ENCODE measurements at places on chromosomes 2 and 18. TPM values are rescaled to one million over a fixed set of nuclear protein-coding genes. Genes with fewer than 3 reads are reported as not detected.

DNA sequence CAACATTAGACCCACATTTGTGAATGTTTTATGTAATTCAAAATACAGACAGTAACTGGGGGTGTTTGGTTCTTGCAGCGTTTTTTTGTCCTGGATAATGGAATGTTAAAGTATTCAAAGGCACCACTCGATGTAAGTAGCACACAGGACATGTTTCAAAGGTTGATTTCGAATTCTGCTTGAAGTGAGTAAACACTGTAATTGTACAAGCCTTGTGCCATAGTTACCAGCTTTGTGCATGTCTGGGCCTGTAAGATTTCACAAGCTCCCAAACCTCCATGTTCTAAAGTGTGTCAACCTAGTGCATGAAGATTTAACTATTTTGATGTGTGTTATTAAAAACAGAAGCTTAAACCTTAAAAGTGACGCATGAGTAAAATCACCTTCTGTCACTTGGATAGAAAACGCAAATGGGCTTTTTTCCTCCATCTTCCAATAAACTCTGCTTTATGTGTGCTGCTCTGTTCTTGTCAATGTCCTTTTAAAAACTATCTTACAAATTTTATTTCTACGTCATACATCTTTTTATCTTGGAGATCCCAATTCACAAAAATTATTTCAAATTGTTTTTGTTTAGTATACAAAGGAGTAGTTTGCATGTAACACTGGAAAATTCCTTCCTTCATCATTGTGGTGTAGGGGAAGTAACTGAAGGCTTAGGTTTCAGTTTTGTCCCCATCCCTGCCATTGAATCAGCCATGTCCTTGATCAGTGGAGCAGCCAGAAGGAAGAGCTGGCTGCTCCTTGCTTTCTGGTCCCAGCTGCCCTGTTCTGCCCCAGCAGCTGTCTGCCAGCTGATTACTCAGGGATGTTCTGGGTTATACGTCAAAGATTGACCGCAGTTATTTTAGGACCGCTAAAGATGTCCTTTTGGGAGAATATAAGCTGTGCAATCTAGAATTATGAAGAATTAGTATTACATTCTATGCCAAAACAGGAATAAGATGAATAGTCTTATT is 119.2 kb downstream of the PRKRA start:
- no peak for DNase-seq

The BCL2L11 gene
- 22.5 TPM for total RNA-seq

DNA sequence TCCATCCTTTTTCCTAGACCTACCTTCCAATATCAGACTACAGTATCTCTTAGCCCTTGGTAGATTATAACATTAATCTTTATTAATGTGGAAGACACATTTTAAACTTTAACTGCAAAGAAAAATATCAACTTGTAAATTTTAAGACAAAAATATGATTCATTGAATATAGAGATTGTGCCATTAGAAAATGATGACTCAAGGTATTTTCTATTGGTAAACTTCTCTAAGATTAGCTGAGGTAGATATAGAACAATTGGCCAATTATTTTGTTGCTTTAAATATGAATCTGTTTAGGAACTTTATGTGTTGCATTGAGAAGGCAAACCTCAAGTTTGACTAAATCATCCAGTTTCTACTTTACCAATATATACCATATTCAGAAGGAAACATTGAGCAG is 604.7 kb downstream of the CBLN2 start:
- DNase-seq = no peak

The MARCO gene
- total RNA-seq = not detected

The MGAT4A gene
- total RNA-seq = 5.6 TPM

The SLC40A1 gene
- not detected for total RNA-seq

The SCYGR4 gene
- not detected for total RNA-seq

DNA sequence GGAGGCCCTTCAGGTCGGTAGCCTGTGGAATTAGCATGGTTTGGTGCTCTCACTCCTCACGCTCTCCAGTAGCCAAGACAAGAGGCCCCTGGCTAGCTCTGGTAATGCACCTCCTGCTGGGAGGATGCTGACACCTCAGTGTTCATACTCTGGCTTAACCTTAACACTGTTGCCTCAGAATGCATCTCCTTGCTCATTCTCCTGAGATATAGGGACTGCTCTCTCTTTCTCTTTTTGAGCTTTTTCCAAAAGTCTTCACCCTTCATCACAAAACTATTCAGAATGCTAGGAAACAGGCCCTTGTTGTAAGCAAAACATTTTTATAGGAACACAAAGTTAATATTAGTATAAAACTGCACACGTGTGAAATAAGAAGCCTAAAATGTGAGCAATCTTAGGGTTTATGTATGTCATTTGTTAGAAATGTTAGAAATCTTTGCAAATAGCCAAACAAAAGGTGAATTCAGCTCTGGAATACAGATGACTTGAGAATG is 17.3 kb upstream of the IMPA2 start:
- DNase-seq = peak; percentile 33

DNA sequence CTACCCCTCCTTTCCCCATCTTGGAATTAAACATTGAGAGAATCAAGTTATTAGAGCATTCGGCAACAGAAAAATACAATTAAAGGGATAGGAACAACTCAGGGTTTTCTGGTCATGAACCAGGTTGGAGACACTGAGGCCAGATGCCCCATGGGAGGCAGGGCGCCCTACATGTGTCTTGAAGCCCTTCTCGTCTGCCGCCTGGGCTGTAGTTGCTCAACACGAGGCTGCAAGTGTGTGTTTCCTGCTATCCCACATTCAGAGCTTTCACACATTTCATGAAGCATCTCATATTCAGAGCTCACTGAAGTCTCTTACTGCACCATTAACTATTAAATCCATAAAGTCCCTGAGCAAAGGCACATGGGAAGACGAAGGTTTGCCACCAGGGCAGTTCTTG is 28.8 kb downstream of the TTC39C start:
- DNase-seq = no peak

GRCh38 chr2:47054868-47055267 is 100.2 kb downstream of the STPG4 start:
- no peak for DNase-seq

The PROKR1 gene
- 5.2 TPM for total RNA-seq

DNA sequence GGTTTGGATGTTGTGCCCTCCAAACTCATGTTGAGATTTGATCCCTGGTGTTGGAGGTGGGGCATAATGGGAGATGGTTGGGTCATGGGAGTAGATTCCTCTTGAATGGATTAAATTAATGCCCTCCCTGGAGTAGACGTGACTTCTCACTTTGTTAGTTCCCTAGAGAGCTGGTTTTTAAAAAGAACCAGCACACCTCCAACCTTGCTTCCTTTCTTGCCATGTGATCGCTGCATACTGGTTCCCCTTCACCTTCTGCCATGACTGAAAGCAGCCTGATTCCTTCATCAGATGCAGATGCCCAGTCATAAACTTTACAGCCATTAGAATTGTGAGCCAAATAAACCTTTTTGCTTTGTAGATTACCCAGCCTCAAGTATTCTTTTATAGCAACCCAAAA is 21.7 kb downstream of the MTA3 start:
- DNase-seq = no peak

The FAM161A gene
- 16.2 TPM for total RNA-seq

GRCh38 chr2:134466141-134466540 is 212.3 kb downstream of the MGAT5 start:
- DNase-seq = peak; percentile 75

- no peak for DNase-seq
Observed at GRCh38 chr2:221097568-221097915, 474.6 kb downstream of the EPHA4 start.

DNA sequence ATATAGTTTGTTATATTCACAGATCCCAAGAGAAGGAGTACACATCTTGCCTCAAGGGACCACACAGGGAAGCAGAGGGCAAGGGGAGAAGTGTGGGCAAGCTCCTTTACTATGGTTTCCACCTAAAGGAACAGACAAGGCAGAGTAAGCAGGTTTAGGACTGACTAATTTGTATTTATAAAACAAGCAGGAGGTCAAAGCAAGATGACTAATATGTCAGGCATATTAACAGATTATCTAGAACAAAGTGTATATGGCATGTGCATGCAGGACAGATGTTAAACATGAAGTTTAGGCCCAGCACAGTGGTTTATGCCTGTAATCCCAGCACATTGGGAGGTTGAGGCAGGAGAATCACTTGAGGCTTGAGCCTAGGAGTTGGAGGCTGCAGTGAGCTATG is 3.7 kb upstream of the LRP2 start:
- no peak for DNase-seq

GRCh38 chr2:27121906-27122305 is 1.7 kb upstream of the ABHD1 start:
- DNase-seq = no peak

The UGT1A10 gene
- 0.23 TPM for total RNA-seq

DNA sequence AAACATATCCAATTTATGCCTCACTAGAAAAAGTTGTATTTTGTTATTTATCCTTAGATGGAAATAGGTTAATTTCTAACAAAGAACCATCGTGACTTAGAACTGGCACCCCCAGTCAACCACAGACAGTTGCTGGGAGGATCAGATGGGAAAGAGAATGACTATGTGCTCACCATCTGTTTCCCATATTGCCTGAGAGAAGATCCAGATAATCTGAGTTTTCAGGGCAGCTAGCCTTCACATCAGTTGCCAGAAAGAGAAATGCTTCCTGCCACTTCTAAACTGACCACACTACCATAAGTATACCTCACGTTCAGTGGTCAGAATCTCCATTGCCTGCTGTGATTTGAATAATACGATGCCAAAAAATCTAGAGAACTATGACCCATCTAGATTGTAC is 28.4 kb upstream of the NEB start:
- no peak for DNase-seq

The GCG gene
- total RNA-seq = not detected

DNA sequence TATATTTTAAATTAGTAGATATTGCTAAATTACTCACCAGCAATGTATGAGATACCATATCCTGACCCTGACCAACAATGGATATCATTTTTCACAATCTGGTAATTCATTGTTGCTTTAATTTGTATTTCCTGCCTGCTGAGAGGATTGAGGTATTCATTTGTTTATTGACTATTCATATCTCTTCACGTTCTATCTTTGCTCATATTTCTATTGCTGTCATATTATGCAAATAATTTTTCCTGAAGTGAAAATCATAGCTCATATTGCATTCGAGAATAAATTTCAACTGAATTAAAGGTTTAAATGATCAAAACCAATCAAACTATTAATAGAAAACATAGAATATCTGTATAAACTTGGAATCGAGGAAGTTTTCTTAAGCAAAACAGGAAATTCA is 31.0 kb downstream of the INO80D start:
- no peak for DNase-seq

- no peak for DNase-seq
Observed at GRCh38 chr18:68387246-68387645, 327.7 kb downstream of the TMX3 start.

DNA sequence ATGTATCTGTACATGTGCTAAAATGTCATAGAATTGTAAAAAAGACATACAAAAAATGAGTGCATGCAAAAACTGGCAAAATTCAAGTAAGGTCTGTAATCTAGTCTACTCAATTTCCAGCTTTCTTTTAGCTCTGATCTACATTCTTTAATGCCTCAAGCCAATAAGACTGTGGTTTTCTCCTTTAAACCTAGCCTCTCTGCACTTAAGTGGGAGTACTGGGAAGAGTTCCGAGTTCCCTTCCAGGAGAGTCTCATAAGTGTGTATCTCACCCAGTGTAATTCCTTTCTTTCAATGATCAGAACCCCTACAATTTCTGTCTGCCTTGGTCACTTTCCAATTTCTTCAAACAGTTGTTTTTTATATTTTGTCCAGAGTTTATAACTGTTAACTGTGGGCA is 150.1 kb downstream of the PTRHD1 start:
- no peak for DNase-seq

The NR4A2 gene
- 0.85 TPM for total RNA-seq

GRCh38 chr2:223797037-223797436 is 40.3 kb downstream of the AP1S3 start:
- no peak for DNase-seq

GRCh38 chr2:216541505-216541904 is 42.9 kb downstream of the RPL37A start:
- no peak for DNase-seq

- peak; percentile 71 for DNase-seq
Observed at GRCh38 chr18:45783097-45784075, 42.1 kb upstream of the SIGLEC15 start.

- DNase-seq = no peak
Observed at GRCh38 chr2:200373973-200374416, 67.5 kb downstream of the SPATS2L start.

DNA sequence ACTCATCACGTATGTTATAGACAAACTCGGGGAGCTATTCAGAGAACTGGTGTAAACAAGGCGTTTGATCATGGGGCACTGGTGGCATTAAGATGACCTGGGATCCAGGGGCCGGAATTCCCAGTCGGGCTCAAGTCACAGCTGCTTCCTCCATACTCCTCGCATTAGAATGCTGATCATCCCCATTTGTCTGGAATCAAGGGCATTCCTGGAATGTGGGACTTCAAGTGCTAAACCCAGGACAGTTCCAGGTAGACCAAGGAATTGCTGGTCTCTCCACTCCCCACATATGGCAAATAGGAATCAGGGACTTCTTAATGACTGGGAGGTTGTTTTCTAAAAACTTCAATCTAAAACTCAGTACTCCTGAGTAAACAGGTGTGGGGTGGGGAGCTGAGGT is 355.7 kb upstream of the RAB6C start:
- peak; percentile 39 for DNase-seq

DNA sequence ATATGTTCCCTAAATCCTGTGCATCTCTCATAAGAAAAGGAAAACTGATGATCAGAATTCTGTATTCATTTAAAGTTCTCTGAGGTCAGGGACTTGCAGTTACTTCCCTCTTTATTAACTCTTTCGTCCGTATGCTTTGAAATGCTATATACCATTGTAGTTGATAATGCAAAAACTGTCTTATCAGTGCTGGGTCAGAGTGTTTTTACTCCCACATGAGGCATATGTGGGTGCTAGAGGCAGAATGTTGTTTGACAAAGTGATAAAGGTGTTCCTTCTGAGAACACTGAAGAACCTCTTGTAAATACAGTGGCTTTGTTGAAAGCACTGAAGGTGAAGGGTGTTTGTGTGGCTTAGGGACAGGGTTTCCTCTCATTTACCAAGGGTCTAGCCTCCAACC is 136.5 kb upstream of the NFATC1 start:
- no peak for DNase-seq

DNA sequence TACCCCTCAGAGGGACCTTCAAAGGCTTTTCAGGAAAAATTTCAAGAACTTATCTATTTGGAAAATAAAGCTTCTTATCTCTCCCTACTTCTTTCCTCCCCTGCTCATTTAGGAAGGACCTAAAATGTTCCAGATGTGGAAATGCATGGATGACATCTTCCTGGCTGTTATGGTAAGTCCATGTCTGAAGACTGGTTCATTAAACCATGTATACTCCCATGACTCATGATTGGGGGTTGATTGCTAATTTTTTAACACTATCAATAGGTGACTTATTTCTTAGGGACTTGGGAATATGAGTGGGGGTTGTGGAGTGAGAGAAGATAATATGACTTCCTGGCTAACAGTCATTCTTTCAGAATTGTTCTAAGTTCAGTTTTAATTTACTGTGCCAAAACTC is 104.0 kb upstream of the PARD3B start:
- DNase-seq = no peak

- DNase-seq = peak; percentile 74
Observed at GRCh38 chr2:207766697-207767460, 2.8 kb downstream of the FZD5 start.

GRCh38 chr2:108111936-108112335 is 125.6 kb downstream of the SLC5A7 start:
- DNase-seq = no peak

The CPS1 gene
- total RNA-seq = 15.7 TPM
